ENCODE measurements at places on chromosomes 11 and 22.

GRCh38 chr11:62546929-62547625, 471 bp upstream of the AHNAK start:
- DNase-seq: no peak

DNA sequence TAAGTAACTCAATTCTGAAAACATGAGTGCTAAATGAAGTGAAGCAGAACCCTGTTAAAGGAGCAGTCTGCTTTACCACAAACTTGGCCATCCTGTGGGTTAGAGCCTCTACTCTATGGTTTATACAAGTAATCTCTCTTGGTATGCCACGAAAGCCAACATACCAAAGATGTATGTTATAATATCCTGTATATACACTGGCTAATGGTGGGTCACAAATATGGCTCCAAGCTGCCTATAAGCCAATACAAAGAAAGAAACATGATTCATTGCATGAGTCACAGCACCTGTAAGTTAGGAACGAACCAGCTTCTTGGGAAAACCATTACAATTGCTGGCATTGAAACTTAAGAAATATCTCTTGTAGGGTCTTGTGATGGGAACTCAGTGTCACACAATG, 16.1 kb downstream of the XRRA1 start:
- no peak for DNase-seq

DNA sequence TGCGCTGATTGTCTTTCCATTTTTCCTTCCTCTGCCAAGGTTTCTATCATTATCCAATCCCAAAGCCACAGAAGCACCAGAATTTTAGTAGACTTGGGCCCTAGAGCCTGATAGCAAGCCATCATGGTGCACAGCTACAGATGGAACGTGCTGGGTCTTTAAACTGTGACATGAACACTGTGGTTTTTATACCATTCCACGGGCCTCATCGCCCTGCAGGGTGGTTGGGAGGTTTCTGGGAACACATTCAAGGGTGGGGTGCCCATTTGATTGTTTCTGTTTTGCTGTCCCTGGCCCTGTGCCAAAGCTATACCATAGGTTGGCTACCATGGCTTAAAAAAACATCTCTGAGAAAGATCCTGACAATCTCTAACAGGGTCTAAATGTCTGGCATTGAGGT, 151.9 kb downstream of the CACNA1I start:
- no peak for DNase-seq

DNA sequence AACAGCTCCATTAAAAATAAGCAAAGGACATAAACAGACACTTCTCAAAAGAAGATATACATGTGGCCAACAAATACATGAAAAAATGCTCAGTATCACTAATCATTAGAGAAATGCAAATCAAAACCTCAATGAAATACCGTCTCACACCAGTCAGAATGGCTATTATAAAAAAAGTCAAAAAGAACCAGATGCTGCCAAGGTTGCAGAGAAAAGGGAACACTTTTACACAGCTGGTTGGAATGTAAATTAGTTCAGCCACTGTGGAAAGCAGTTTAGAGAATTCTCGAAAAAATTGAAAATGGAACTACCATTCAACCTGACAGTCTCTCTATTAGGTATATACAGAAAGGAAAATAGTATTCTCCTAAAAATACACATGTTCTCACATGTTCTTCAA, 102.4 kb upstream of the FIBIN start:
- no peak for DNase-seq

- no peak for DNase-seq
Observed at GRCh38 chr11:133515107-133515506, 17.2 kb downstream of the OPCML start.

DNA sequence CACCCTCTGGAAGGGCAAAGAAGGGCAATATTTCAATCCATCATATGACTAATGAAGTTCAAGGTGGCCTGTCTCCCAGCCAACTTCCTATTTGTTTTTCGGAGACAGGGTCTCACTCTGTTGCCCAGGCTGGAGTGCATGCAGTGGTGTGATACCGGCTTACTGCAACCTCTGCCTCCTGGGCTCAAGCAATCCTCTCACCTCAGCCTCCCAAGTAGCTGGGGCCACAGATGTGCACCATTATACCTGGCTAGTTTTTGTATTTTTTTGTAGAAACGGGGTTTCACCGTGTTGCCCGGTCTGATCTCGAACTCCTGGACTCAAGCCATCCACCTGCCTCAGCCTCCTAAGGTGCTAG, 13.4 kb downstream of the ABTB2 start:
- DNase-seq: no peak

DNA sequence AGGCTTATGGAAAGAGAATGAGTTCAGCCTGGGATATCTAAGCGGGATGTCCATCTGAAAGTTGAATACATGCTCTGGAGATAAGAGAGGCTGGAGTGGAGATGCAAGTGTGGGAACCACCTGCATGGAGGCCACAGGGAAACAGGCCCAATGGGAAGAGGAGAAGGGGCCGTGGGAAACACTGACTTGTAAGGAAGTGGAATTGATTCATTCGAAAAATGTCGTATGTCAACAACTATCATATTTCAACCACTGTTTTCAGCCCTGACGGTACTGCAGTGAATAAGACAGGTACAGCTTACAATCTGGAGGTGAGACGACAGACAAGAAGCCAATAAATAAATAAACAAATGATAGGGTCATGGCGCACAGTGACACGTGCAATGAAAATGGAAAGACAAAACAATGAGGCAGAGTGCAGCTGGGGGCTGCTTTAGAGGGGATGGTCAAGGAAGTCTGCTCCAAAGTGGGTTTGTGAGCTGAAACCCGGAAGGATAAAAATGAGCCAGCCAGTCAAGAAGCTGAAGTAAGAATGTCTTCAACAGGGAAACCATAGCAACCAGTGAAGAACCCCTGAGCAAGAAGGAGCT, 35.9 kb downstream of the EFCAB6 start:
- no peak for DNase-seq

DNA sequence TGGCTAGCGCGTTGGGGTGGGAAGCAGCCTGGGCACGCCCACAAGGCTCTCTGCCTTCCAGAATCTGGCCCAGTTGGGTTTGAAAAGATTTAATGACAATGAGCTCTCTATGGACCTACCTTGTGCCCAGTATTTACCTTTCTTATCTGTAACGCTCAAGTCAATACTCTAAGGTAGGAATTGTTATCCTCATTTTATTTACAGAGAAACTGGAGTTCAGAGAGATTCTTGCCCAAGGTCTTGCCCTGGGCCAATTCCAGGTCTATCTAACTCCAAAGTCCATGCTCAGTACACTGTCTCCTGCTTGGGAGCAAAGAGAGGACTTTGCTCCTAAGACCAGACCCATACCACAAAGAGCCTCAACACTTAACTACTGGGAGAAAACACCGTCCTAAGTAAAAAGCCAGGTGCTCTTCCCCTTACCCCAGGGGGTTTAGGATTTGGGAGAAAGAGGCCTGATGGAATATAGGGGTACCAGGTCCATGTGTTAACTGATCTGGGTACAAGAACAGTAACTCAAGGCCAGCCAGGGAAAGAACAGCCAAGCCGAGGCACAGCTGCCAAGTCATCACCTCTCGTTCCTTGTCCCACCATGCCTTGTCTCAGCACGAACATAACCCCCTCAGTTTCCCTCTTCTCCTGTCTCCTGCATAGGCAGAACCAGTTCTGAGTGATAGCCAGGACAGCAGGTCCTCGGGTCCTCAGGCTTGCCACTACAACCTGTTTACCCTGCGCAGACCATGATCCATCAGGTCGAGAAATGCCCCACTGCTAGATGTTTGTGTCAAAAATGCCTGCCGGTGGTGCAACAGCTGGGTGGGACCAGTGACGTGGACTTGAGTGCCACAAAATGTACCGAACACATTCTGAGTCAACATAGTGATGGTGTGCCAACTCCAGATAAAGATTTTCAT, 14.6 kb downstream of the APOA4 start:
- DNase-seq: no peak

GRCh38 chr11:129976328-129976727, 26.3 kb downstream of the PRDM10 start:
- no peak for DNase-seq

DNA sequence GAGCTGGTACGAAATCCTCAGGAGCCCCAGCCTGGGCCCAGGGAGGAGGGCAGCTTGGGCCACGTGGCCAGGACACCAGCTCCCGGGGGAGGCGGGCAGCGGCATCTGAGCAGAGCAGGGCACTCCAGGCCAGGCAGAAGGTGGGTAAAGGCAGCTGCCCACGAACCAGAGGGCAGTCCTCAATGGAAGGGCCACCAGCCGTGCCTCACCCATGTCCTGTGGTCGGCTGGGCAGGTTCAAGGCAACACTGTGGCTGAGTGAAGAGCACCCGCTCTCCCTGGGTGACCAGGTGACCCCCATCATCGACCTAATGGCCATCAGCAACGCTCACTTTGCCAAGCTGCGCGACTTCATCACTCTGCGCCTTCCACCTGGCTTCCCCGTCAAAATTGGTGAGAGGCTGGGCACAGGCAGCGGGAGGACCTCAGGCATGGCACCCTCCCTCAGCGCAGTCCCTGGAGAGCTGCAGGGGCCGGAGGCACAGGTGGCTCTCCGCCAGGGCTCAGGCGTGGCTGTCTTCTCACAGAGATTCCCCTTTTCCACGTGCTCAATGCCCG, 2.5 kb upstream of the SSH3 start:
- no peak for DNase-seq

DNA sequence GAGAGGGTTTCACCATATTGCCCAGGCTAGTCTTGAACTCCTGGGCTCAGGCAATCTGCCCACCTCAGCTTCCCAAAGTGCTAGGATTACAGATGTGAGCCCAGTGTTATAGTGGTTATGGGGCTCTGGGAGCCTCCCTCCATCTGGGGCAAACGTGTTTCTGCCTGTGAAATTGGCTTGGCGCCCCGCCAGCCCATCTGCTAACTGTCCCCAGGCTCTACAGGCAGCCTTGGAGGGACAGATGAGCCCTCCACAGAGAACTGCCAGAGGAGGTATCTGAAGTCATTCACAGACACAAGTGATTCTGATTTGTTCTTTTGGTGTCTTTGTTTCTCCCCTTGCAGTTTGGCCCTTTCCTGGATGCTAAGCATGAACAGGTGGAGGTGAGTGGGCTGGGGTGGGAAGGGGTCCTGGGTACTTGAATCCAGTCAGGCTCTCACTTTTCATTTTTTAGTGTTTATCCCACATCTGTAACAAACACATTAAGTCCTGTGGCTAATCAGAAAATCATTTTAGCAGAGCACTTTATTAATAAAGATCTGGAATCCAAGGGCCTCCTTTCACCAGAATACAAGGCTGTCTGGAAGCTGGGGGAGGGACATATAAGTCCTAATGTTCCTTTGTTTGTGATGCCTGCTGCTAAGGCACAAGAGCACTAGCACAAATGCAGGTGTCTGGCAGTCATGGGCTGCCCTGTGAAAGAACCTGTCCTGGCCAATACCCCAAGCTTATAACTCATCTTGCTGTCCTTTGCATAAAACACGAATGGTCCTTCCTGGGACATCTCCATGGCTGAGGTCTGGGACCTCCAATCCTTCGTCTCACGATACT, 25.7 kb upstream of the CDC42EP2 start:
- DNase-seq: no peak

DNA sequence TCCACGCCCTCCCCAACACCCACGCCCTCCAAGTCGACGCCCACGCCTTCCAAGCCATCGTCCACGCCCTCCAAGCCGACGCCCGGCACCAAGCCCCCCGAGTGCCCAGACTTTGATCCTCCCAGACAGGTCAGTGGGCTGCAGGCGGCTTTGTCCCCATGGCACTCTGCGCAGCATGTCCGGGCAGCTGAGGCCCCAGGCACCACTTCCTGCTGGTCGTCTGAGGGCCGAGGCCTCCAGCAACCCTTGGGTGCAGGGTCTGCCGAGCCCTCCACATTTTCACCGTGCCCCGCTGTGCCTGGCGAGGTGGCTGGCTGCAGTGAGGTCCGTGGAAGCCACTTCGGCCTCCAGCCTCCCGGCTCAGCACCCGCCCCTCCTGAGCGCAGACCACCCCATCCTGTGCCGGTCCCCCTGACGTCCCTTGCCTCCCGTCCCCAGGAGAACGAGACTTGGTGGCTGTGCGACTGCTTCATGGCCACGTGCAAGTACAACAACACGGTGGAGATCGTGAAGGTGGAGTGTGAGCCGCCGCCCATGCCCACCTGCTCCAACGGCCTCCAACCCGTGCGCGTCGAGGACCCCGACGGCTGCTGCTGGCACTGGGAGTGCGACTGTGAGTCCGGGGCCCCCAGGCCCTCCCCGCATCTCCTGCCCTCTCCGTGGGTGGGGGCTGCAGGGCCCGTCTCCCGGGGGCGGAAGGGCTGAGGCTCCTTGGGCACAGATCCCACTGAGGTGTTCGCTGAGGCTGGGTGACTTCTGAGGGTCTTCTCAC, 26.8 kb downstream of the MUC2 start:
- DNase-seq: no peak

GRCh38 chr11:31419138-31419537, 49.5 kb downstream of the DNAJC24 start:
- no peak for DNase-seq

DNA sequence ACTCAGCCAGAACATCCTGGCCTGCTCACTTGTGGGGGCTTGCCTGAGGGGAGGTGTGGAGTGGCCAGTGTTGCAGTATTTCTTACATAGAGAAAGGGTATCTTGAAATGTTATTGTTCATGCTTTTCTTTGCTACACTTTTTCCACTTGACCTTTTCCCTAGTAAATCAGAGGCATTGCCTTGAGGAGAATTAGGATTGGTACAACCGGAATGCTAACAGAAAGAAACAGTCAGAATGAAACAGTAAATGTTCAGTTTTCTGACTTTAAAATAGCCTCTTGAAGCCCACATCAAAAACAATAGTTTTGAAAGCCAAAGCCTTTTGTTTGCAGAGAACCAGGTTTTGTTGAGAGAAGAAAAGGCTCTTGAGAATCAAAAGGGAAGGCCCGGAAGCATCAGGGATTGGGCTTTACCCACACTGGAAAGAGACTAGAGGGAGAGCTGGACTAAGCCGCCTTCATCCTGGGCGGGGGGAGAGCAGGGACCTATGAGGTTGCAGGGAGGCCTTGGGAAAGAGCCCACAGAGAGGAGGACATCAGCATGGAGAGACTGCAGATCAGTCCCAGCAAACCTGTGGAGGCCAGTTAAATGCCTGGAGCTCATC, 12.4 kb downstream of the ADM start:
- no peak for DNase-seq

DNA sequence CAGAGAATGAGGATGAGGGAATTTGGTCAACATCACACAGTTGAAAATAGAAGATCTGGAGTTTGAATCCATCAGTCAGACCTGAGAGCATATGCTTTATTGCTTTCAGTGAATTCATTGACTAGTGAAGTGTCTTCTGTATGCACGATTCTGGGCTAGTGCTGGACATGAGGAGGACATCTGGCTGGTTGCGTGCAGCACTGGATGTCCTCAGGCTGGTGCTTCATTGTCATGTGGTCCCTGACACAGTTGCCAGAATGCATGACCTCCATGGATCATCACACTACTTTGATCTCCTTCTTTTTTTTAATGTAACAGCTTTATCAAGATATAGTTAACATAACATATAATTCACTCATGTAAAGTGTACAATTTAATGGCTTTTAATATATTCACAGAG, 44.5 kb upstream of the MMP7 start:
- no peak for DNase-seq
